ENCODE measurements at places on chromosomes 7 and 10. TPM values are rescaled to one million over a fixed set of nuclear protein-coding genes. Genes with fewer than 3 reads are reported as not detected.

Gene CLDN4
- total RNA-seq = 0.93 TPM

Gene ZNF438
- 6.9 TPM for total RNA-seq

Gene RBP4
- not detected for total RNA-seq

Gene SPDYE11
- not detected for total RNA-seq

Gene MMRN2
- 243 TPM for total RNA-seq

Gene LIPN
- total RNA-seq = not detected

Gene CALN1
- not detected for total RNA-seq

Gene DOCK4
- total RNA-seq = 150 TPM

Gene CREB5
- total RNA-seq = 28.7 TPM

Gene ICA1
- 43.2 TPM for total RNA-seq

Gene C10orf67
- not detected for total RNA-seq

Gene FKBP6
- total RNA-seq = not detected

Gene CASD1
- total RNA-seq = 9.9 TPM

Gene THSD7A
- 31.6 TPM for total RNA-seq

Gene PFKP
- 273 TPM for total RNA-seq

Gene C10orf53
- not detected for total RNA-seq

Gene WEE2
- not detected for total RNA-seq

Gene MPP7
- total RNA-seq = 0.35 TPM

Gene AZGP1
- total RNA-seq = not detected

Gene ELMO1
- total RNA-seq = 27.9 TPM

Gene TCAF2
- total RNA-seq = 18.5 TPM

Gene FLNC
- 170 TPM for total RNA-seq

Gene SRGN
- total RNA-seq = 694 TPM

Gene CRHR2
- not detected for total RNA-seq

Gene NKX2-3
- not detected for total RNA-seq

Gene CPN1
- not detected for total RNA-seq

Gene LRIT1
- total RNA-seq = not detected

Gene STRIP2
- 5.8 TPM for total RNA-seq

Gene CALML5
- not detected for total RNA-seq

Gene TAS2R5
- 0.34 TPM for total RNA-seq

Gene H2BK1
- not detected for total RNA-seq

Gene PNLIPRP3
- not detected for total RNA-seq

Gene LRCH4
- total RNA-seq = 93.0 TPM

Gene NEURL1
- 0.47 TPM for total RNA-seq

Gene TMEM225B
- total RNA-seq = not detected

Gene ANKMY2
- total RNA-seq = 9.2 TPM

Gene ZNF33B
- total RNA-seq = 8.1 TPM

Gene MALRD1
- total RNA-seq = not detected

Gene ITGB8
- total RNA-seq = 13.9 TPM

Gene TAS2R41
- total RNA-seq = not detected

Gene PITX3
- total RNA-seq = not detected

Gene UTF1
- total RNA-seq = not detected

Gene ZNF365
- total RNA-seq = 0.58 TPM
